ENCODE measurements at places on chromosomes 6 and 20.

DNA sequence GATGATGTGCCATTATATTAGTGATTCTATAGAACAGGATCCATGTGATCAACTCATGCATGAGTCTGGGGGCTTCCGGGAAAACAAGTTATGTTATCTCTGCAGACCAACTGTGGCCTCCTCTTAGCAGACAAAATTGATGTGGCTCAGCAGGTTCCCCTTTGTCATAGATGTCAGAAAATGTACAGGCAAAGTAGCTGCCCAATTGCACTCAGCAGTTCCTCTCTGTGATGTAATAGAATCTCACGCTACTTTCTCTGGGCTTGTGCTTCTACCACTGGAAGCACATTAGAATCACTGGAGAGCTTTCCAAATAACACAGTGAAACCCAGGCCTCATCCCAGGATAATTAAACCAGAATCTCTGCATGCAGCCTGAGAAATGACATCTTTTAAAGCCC, 253.1 kb downstream of the SLC24A3 start:
- DNase-seq = no peak

GRCh38 chr20:8330785-8331695, 199.0 kb downstream of the PLCB1 start:
- peak; percentile 71 for DNase-seq

DNA sequence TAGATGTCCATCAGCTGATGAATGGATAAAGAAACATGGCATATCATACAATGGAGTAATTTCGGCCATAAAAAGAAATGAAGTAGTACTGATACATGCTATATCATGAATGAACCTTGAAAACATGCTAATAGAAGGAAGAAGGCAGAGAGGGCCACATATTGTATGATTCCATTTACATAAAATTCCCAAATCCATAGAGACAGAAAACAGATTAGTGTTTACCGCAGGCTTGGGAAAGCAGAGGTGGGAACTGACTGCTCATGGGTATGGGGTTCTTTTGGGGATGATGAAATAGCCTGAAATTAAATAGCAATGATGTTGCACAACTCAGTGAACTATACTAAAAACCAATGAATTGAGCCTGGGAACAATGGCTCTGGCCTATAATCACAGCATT, 58.3 kb downstream of the SERAC1 start:
- no peak for DNase-seq

DNA sequence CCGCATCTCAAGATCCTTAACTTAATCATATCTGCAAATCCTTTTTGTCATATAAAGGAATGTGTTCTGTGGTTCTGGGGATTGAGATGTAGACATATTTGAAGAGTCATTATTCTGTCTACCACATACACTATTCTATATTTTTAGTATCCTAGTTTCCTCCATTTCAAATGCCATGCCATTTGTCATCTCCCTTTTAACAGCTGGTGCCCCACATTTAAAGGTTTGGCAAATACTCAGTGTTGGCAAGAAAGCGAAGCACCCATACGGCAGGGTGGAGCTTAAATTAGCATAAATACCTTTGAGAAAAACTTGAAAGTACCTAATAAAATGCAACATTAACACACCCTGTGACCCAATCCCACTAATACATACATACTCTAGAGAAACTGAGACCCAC, 31.7 kb downstream of the PAK5 start:
- peak; percentile 62 for DNase-seq

GRCh38 chr20:33917831-33918525, 75.7 kb upstream of the RALY start:
- no peak for DNase-seq

DNA sequence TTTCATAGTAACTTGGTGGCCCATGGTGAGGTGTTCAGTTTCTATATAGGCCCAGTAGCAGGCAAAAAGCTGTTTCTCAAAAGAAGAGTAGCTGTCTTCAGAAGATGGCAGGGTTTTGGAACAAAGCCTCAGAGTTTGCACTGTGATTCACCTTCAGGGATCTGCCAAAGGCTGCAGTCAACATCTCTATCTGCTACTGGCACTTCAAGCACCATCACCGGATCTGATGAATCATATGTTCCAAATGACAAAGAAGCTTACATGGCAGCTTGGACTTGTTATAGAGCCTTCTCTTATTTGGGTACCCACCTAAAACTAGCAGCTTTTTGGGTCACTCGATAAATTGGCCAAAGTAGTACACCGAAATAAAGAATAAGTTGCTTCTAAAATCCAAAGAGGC, 39.5 kb downstream of the PKIB start:
- DNase-seq = no peak

DNA sequence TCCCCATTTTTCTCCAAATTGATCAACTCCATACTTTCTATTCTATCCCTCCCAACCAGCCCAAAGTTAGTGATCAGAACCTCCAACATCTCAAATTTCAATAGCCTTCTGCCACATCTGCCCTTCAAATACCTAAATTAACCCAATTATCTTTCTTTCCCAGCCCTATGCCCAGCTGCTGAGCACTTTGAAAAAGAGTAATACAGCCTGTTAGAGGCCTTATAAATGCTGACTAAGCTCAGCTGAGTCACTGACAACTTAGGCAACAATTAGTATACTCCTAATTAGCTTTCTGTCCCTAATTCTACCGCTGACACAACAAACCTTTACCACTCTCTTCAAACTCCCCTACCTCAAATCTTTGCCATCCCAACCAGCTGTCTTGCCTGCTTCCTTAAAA, 23.5 kb downstream of the RUNX2 start:
- no peak for DNase-seq

DNA sequence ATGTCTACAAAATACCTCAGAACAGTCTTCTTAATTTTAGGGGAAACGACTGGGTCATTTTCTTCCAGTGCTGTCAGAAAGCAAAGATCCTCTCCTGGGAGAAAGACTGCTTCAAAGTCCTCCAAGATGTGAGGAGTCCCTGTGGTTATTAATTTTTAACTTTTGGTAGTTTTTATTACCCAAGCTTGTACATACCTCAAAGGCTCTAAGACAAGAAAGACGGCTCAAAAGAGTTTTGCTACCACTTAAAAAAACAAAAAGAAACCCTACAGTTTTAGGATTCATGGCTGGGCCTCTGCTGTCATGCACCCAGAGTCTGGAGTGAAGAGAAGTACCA, 56.1 kb upstream of the APCDD1L start:
- DNase-seq = no peak

DNA sequence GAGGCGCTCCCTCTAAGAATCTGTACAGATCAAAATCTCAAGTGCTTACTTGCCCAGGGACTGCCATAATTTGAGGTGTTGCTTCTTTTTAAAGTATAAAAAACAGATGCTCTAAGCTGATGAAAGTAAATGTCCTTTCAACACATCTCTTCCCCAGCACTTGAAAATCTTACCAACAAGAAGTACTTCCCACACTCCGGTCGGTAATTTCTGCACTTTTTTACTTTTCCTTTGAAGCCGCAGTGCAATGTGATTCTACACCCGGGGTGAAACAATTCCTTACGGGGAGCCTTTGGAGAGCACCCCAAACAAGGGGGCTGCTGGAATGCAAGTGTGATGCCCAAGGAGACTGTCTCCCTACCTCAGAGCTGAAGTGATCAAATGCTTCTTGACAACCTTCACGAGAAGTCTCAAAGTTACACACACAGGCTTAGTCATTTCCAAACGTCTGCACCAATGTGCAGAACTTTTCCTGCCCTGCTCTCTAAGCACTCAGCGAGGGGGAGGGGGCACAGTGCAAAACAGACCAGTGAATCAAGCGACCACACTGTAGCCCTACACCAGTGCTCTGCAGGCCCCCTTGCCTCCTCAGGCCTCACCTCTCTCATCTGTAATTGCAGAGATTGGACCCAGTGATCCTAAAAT, 56.7 kb downstream of the ATXN1 start:
- no peak for DNase-seq
